ENCODE measurements at places on chromosomes 12 and 14. TPM values are rescaled to one million over a fixed set of nuclear protein-coding genes. Genes with fewer than 3 reads are reported as not detected.
A peak's percentile ranks its signal among the peaks of the same experiment; 100 is the strongest.

DNA sequence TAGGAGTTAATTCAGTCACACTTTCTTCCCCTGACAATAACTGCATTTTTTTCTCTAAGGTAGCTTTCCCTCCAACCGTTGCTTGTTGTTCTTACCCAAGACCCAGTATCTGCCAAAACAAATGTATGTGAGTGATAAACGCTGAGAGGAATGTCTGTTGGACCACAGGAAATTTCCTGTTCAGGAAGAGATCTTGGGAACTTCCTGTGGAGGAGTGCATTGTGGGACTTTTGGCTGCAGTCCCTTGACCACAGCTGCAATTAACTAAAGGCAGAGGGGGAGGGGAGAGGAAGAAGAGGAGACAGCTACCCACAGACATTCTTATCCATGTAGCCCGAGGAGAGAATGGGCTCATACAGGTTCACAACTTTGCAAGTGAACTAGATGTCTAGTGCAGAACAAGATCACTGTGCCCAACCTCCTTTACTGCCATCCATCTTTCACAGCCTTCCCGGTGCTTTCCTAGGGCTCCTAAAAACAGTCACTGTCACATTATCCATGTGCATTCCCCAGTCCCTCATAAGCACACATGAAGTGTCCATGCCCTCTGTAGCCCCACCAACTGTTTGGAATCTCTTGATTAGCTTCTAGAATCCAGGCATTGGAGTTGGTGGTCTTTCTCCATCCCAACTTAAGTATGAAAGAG, 149.5 kb downstream of the ETV6 start:
- peaks cover 56% of the 10 kb centered on the region for H3K4me1 ChIP-seq
- no peak overlapping the region for H3K4me3 ChIP-seq
- peak overlapping the region; percentile 96 for H3K27ac ChIP-seq
- DNase-seq = no peak
- no peaks in the 10 kb centered on the region for H3K27me3 ChIP-seq

DNA sequence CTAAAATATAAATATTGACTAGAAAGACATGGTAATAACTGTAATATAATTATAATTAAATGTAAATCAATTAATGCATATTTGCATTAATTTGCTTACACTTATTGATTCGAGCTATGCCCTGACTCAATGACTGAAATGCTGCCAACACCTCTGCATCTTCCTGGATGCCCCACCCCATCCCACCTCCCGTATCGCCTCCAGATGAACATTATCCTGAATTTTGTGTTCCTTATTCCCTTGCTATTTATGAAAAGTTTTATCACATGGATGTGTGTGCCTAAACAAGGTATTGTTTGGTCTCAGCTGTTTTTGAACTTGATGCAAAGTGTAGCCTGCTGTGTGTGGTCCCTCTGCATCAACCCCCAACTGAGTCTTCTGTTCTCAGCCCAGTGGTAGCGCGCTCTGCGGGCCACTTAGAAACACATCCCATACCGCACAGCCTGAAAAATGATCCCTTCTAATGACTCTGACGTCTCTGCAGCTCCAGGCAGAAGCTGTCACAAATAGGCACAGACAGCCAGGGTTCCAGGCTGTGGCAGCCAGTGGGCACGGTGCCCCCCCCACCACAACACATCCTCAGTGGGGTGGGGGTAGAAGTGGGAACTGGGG, 96.5 kb downstream of the PRMT8 start:
- DNase-seq = no peak
- H3K27ac ChIP-seq = no peak overlapping the region
- no peak overlapping the region for H3K4me3 ChIP-seq
- H3K4me1 ChIP-seq = no peaks in the 10 kb centered on the region

The DHRS4 gene
- 15.7 TPM for total RNA-seq

The HECTD4 gene
- total RNA-seq = 70.2 TPM
